Stimulated activated CD8-positive, alpha-beta memory T cell treated with anti-CD3 and anti-CD28 coated beads, Interleukin-2, amount 100 ng/mL, for 48 hours (primary cell): ENCODE measurements at places on chromosomes 2 and 18.

GRCh38 chr2:235467588-235467987, 26.3 kb upstream of the AGAP1 start:
- no peak for DNase-seq

DNA sequence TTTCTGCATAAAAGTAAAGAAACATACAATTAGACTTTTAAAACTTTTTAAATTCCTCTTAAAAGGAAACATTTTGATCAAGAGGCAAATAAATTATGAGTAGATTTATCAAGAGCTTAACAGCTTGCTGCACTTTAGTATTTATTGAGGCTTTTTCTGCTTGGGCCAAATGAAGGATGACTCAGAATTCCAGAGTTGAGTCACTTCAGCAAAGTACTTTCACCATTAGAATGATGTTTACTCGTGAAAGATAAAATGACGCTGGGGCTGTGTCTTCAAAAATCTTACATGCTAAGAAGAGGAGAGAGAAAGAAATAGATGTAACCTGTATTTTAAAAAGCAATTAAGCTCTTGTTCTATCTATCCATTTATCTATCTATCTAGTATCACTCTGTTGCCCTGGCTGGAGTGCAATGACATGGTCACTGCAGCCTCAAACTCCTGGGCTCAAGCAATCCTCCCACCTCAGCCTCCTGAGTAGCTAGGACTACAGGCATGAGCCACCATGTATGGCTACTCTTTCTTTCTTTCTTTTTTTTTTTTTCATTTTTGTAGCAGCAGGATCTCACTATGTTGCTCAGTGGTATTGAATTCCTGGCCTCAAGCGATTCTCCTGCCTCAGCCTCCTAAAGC, 75.3 kb upstream of the RIOK3 start:
- no peak for DNase-seq

DNA sequence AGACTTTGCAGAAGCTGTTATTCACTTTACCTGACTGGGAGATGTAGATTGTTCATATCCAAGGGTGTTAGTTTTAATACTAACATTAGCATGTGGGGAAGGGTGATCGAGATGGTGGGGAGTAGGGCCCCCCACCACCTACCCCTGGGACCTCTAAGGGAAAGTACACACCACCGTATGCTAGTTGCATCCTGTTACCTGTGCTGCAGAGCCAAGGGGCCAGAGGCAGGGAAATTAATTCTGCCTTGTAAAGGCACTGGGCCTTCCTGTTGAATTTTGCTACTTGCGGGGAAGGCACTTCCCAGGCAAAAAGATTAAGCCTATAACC, 9.0 kb downstream of the STEAP3 start:
- no peak for DNase-seq

- no peak for DNase-seq
These were observed 7.2 kb downstream of the HDLBP start for GRCh38 chr2:241308267-241308666.

DNA sequence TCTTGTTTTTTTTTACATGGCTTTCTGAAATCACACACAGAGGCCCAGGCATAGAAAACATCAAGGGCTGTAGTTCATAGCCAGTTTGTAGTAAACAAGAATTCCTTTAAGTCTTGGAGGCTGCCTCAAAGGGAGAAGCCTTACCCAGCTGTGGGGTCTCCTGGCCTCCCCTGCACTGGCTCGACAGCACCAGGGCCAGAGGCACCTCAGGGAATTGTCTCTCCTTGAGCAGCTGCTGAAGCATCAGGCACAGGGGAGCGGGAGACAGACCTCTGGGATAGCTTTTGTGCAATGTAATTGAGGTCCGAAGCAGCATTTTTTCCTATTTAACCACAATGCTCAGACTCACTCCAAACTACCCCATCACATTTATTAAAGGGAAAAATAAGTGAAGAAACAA, 209.1 kb downstream of the HRH4 start:
- no peak for DNase-seq

GRCh38 chr2:46171411-46171953, 125.7 kb upstream of the EPAS1 start:
- no peak for DNase-seq

- DNase-seq: peak; percentile 7
These were observed at the start of gene ACVR2A for GRCh38 chr2:147844697-147845410. Gene ACVR2A, plus strand, starts transcription at chr2:147845029. Its CDS starts 124 bp downstream, at chr2:147845153.

GRCh38 chr18:44356566-44357157, 324.0 kb upstream of the SETBP1 start:
- DNase-seq: no peak
